ENCODE measurements at places on chromosomes 12 and 14.

- DNase-seq: no peak
These were observed 9.4 kb downstream of the SRSF9 start for GRCh38 chr12:120460157-120460556.

DNA sequence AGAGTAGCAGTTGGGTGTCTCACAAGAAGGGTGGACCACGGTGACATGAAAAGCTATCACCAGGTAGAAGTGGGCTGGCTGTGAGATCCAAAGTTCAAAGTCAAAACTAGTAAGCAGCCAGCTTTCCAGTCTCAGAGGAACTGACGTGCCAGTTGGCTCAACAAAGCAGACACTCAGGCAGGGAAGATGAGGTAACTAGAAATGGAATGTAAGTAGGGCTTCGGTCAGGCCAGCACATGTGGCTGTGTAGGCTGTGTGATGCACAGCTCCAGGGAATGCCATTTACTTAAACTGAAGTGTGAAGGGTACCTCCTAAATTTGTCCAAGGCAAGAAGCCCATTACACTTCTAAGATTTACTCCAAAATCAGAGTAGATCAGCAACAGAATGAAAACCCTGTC, 43.6 kb downstream of the PTPRR start:
- no peak for DNase-seq

- DNase-seq: no peak
These were observed 699 bp downstream of the DIO3 start for GRCh38 chr14:101561897-101562490.

DNA sequence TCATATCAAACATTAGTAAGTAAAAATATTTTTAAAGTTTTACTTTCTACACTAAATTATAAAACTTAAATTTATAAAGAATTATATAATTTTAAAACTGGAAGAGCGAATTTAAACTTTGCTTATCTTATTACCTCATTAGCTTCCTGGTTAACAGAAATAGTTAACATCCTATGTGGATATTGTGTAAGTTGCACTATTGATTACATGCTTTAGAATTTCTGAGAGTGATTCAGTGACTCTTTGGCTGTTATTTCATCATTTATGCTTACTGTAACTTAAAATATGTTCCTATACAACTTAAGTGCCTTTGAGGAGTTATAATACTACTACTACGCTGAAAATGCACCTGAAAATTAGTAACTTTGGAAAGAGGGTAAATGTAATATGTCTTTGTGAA, 101.4 kb downstream of the FOXA1 start:
- DNase-seq: no peak

Measured in activated CD4-positive, alpha-beta T cell treated with anti-CD3 and anti-CD28 coated beads, Interleukin-2, amount 50 U/mL, for 24 hours (primary cell).